ENCODE measurements at places on chromosomes 11 and 22. TPM values are rescaled to one million over a fixed set of nuclear protein-coding genes. Genes with fewer than 3 reads are reported as not detected.

EMID1 gene
- not detected for total RNA-seq

PHF21B gene
- under 0.01 TPM for total RNA-seq

RSF1 gene
- 28.9 TPM for total RNA-seq

MYEOV gene
- total RNA-seq = 1.2 TPM

FOXRED2 gene
- total RNA-seq = 14.1 TPM

Measured in smooth muscle cell of the pulmonary artery (primary cell).